Lung microvascular endothelial cell (primary cell): ENCODE measurements at places on chromosomes 4 and X. TPM values are rescaled to one million over a fixed set of nuclear protein-coding genes. Genes with fewer than 3 reads are reported as not detected.

DNA sequence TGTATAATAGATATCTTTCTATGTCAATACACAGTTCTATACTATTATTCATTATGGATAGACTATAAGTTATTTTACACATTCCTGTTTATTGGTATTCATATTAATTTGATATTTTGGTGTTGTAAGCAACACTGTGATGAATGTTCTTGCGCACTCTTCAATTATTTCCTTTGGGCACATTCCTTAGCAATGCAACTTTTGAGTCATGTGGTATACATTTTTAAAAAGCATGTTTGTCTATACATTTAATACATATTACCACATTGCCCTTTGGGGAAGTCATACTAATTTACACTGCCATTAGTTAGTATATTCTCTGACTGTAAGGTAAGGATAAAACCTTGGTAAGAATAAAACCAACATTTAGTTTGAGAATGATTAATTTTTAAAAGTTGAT, 21.0 kb downstream of the FRAS1 start:
- DNase-seq, result no peak

HAND2 gene
- not detected in 2 replicates for total RNA-seq

FRAS1 gene
- total RNA-seq, result 0.20 and 0.65 TPM in 2 replicates

- no peak for DNase-seq
Observed at GRCh38 chr4:182348779-182349326, 105.7 kb downstream of the TENM3 start.

DNA sequence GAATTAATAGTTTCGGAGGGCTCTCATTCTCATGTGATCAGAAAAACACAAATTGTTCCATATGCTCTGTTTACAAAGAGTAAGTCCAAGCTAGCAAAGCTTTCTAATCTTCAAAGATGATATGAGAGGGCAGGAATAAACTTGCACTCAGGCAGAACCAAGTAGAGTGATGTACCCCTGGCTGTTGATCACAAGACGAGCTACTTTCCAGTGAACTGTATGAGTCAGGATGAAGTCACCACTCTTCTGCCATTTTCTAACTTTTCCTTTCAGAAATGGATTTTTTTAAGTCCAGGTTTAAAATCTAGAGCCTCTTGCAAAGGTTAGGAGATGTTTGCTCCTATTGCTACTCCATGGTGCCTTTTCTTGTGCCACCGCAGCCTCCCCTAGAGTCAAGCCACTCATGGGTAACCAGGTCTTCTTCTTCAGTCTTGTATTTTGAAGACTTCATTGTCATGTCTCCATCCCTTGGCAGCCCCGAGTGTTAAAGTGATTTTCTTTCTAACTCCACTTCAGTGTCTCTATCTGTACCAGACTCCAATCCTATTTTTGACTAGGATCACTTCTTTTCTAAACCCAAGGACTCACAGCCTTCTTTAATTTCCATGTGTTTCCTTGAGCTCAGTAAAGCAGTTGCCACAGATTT, 171.9 kb upstream of the GALNT7 start:
- DNase-seq, result peak; percentile 84

ZNF711 gene
- total RNA-seq, result 3.3 and 4.6 TPM in 2 replicates

GRCh38 chrX:144297221-144297620, 413.4 kb downstream of the UBE2NL start:
- DNase-seq, result no peak

DNA sequence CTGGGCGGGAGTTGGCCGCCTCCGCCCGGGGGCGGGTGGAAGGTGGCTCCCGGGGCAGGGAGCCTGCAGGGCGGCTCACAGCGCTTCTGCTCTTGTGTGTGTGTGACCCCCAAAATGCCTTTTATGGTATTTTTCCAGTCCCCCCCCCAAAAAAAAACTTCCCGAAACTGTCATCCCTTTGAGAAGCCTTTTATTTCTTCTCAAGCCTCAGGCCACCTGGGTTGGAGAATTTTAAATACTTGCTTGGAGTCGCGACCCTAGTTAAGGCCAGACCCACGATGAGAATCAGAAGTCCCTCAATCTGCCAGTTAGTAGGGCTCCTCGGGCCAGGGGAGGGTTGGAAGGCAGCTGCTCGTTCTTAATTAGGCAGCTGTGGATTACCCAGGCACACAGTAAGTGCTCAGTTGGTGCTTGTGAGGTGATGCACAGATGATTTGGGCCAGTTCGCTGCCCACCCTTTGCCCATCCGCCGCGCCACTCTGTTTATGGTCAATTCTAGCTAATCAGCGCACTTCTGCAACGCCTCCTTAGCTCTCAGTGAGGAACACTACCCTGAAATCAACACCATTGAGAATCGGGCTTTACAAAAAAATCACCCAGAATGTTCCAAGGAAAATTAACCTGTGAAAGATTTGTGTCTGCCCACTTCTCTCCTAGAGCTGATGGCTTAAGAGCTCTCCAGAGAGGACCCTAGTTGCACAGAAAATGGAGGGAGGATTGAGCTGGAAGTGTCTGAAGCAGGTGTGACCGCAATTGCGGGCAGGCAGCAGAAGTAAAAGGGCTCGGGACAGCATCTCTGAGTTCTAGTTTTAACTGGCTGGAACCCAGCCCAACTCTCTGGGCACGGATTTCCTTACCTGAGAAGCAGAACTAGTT, 648 bp upstream of the SCD5 start:
- DNase-seq, result no peak

DNA sequence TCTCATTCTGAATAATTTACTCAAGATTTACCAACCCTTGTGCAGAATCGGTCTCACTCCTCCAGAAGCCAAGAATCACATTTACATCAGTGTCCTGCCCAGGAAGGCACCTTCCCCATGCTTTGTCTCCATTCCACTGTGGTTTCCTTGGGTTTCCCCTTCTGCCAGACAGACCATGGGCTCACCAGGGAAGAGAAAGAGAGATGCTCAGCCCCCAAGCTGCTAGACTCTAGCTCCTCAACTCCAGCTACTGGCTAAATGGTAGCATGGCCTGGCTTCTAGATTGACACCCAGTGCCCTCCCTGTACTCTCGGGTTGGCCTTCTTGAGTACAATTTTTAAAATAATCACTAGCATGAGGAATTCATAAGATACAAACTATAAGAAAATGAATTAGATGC, 12.9 kb downstream of the TLR10 start:
- no peak for DNase-seq

- no peak for DNase-seq
Observed at GRCh38 chrX:55713631-55714030, 3.9 kb upstream of the RRAGB start.

GRCh38 chrX:75337525-75337924, 63.6 kb downstream of the UPRT start:
- DNase-seq, result no peak

- peak; percentile 45 for DNase-seq
Observed at GRCh38 chr4:113540859-113541258, 220.7 kb downstream of the CAMK2D start.

- DNase-seq, result no peak
Observed at GRCh38 chr4:26466578-26467270, 23.6 kb downstream of the CCKAR start.

- DNase-seq, result no peak
Observed at GRCh38 chrX:39121903-39122302, 320.6 kb downstream of the MID1IP1 start.

DNA sequence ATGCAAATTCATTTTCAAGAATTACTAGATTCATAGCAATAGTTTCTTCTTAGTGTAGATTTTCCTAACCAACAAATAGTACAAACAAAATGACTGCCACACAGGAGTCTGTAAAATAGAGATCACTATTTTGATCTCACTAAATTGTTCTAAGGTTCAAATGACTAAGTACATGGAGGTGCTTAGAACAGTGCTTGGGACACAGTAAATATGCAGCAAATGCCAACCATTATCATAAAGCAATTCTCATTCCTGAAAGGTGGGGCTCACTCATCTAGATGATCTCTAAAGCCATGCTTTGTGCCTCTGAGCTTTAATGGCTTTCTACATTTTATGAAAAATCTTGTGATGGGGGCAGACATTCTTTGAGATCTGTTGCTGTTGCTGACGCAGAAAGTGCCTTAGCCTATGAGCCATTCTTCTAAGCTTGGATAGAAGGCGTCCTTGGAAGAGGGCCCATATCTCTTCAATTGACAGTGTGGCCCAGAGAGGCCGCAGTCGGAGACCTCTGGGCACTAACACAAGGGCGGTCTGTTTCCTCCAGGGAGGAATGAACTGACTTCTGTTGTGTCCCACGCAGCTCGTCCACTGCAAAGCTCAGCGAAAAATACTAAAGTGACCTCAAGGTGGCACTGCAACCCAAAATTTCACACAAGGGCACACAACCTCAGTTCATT, 23.5 kb downstream of the TLR10 start:
- DNase-seq, result peak; percentile 67

CABS1 gene
- total RNA-seq, result not detected in 2 replicates

CLDN22 gene
- total RNA-seq, result not detected in 2 replicates

DNA sequence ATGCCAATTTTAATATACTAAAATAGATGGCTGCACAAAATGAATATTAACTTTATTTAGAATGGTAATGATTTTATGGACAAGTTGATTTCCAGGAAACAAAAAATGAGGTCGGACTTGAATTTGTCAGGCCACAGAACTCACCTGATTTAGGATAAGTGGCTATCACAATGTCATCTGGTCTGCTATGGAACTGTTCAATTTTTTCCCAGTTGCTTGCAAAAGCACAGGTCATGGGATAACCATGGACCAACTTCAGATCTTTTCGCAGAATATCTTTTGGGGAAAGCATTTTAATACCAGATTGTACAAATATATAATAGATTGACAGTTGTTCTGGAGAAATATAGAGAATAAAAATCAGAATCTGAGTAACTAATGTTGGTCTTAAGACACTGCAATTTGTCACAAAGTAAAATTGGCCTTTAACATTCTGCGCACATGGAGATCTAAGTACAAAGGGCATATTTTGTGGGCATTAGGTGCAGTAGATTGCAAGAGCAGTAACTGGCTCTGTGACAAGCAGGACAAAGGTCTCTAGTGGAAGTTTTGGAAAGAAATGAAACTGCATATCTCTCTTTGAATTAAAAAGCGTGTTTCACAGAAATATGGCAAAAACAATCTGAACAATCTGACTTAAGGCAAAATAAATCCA, 5.4 kb downstream of the SULT1B1 start:
- no peak for DNase-seq

DNA sequence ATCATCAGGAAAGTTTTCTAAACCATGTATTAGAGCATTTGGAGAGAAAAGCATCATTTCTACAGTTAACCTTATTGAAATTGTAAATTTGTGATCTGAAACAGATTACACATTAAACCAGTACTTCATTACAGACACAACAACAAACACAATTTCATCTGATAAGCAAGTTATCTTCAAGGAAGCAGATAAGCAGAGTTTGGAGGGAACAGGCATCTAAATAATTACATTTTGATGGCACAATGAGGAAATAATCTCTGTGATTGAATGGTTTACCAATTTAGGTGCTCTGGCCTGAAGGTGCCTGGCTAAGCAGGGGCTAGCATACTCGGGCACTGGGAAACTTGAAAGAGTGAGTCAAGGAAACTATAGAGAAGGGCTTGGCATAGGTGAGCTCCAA, 619.8 kb downstream of the PACRGL start:
- DNase-seq, result no peak

DNA sequence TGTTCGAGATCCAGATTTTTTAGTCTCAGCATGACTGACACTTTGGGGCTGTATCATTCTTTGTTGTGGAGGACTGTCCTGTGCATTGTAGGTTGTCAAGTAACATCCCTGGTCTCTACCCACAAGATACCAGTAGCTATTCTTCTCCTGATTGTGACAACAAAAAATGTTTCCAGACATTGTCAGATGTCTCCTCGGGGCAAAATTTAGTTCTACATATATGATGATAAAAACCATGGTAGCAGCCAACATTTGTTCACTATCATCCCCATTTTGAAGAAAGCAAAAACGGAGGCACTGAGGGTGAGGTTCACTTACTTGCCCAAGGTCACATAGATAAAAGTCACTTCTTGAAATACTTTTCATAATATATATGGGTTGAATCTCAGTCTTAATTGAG, 11.3 kb downstream of the REPS2 start:
- no peak for DNase-seq

GRCh38 chr4:4461850-4462249, 74.9 kb downstream of the NSG1 start:
- no peak for DNase-seq

- DNase-seq, result no peak
Observed at GRCh38 chrX:145817331-145818185, at the start of gene SLITRK2. Gene SLITRK2 (plus strand): TSS chrX:145817829. CDS start chrX:145822426, 4,597 bp downstream.

DNA sequence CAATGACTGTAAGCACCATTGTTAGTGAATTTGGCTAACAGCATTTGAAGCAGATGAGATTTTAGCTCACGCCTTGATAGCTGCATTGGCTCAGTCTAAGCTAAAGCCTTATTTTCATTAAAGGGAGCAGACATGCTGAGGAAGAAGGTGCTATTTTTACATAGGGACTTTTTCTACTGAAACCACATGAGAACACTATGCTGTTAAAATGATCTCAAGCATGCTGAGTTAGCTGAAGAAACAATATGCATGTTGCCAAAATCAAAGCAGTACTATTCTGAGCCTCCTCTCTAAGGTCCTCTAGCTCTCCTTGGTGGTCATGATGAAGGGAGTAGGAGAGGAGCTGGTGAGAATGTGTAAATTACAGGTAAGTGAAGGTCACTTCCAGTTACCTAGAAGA, 134.4 kb upstream of the JADE1 start:
- no peak for DNase-seq

LRCH2 gene
- 5.4 and 15.3 TPM in 2 replicates for total RNA-seq

DNA sequence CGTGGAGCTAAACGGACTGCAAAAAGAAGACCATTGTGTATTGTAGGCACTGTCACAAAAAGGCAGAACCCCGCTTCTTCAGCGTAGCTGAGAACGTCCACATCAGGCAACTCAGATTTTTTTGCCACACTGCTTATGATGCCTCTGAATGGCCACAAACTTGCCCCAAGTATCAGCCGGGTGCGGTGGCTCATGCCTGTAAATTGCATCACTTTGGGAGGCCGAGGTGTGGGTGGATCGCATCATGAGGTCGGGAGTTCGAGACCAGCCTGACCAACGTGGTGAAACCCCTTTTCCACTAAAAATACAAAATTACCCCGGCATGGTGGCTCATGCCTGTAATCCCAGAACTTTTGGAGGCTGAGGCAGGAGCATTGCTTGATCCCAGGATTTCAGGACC, 14.9 kb upstream of the IL3RA start:
- no peak for DNase-seq

LYAR gene
- total RNA-seq, result 7.6 and 9.9 TPM in 2 replicates

VCX3A gene
- not detected in 2 replicates for total RNA-seq
